T1000 (cell line): ENCODE measurements at places on chromosomes 6 and 20.

- no peak for DNase-seq
These were observed 5.2 kb downstream of the CDYL start for GRCh38 chr6:4781426-4781825.

- no peak for DNase-seq
These were observed 1.6 kb downstream of the TRDN start for GRCh38 chr6:123635144-123635543.

GRCh38 chr6:6105472-6106036, 98.8 kb upstream of the NRN1 start:
- no peak for DNase-seq

- DNase-seq: no peak
These were observed 78.5 kb upstream of the BHLHE23 start for GRCh38 chr20:63085151-63085861.

DNA sequence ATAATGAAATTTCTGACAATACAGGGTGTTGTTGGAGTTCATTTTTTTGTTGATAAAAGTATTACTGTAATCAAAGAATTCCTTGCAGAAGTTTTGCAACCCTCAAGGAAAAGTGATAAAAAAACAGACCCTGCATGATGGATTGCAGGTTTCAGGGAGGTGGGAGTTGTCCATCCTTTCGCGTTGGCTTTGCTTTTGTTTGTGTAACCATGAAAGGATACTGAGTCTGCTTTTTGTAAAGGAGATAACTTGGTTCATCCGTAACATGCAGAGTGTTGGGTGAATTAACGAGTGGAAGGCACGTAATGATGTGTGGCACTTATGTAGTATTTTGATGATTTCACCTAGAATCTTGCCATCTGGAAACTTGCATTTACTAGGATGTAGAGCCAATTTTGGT, 23.6 kb downstream of the FOXO3 start:
- no peak for DNase-seq

- no peak for DNase-seq
These were observed 204.4 kb upstream of the ID4 start for GRCh38 chr6:19632786-19633185.

DNA sequence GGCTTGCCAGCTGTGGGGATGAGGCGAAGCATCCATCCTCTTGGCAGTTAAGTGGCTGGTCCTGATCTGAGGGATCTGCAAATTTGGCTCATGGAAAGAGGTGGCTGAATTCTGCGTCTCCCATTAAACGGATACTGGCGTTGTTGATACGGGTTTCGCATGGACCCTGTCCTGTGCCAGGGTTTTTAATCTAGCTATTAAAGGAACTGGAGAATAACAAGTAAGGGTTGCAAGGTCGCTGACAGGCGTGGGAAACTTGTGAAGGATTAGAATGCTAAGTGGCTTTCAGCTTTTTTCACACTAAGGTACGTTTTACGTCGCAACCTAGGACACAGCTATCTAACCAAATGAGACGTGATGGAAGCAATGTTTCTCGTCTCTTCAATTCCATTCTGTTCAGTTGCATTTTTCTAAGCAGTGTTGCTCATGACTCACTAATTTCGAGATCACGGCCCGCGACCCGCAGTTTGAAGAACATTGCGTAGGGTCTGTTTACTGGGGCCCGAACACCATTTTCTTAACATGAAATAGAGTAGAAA, 852 bp downstream of the GMNN start:
- DNase-seq: peak; percentile 8

GRCh38 chr20:48592107-48592940, 235.5 kb downstream of the PREX1 start:
- no peak for DNase-seq

DNA sequence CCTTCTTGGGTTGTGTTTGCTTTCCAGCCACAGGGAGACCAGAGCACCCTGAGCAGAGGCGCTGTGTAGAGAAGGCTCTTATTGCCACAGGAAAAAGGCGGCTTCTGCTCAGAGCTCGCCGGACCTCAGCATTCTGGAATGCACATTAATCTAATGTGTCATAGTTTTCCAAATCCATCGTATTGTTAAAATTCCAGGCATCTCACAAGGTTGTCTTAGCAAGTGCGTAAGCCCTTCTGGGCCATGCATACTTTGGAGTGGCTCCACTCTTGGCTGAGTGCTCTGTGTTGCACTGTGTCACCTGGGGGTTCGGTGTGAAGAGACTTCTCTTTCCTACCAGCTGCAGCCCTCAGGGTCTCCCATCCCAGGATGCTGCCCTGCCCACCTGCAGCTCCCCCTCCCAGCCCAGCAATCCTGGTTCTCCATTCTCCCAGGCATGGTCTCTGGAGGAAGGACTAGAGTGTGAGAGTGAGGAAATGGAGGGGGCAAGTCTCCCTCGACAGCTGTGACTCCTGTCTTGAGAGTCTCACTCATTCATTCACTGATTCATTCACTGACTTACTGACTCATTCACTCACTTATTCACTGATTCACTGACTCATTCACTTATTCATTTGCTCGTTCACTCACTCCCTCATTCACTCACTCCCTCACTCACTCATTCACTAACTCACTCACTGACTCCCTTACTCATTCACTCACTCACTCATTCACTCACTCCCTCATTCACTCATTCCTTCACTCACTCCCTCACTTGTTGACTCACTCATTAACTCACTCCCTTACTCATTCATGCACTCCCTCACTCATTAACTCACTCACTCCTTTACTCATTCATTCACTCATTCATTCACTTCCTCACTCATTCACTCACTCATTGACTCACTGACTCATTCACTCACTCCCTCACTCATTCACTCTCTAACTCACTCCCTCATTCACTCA, 83.7 kb upstream of the MPC1 start:
- DNase-seq: no peak

- no peak for DNase-seq
These were observed 37.9 kb downstream of the MAFB start for GRCh38 chr20:40651151-40651550.
